ENCODE measurements at places on chromosomes 7 and 10.

DNA sequence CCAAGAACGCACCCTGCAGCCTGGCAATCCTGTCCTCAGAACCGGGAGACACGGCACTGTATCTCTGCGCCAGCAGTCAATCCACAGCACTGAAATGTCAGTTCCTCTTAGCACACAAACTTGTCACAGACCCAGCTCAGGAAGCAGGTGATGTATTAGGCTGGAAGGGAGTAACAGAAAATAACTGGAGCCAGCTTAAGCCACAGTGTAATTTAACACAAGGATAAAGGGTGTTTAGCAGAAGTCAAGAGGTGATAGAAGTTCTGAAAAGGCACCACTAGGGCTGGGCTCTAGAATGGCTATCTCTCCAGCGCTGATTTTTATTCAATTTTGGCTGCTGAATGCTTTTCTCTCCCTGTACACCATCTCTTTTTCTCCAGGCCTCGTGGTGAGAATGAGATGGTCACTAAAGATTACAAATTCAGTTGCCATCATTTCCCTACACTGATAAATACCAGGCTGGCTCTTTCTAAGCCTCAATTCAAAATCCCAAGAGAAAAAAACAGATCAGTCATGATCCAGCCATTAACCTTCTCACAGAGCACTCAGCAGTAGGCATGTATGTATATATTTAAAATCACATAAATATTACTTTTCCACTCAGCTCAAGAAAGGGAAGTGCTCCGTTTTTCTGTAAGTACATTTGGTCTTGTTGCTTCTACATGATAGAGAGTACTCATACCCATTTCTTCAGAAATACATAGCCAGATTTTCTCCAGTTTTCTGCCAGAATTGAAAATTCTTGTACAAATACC lies 102.7 kb upstream of the PRSS1 start:
- no peak for DNase-seq

- no peak for DNase-seq
These were observed 208.8 kb downstream of the MLLT10 start for GRCh38 chr10:21742740-21743412.

DNA sequence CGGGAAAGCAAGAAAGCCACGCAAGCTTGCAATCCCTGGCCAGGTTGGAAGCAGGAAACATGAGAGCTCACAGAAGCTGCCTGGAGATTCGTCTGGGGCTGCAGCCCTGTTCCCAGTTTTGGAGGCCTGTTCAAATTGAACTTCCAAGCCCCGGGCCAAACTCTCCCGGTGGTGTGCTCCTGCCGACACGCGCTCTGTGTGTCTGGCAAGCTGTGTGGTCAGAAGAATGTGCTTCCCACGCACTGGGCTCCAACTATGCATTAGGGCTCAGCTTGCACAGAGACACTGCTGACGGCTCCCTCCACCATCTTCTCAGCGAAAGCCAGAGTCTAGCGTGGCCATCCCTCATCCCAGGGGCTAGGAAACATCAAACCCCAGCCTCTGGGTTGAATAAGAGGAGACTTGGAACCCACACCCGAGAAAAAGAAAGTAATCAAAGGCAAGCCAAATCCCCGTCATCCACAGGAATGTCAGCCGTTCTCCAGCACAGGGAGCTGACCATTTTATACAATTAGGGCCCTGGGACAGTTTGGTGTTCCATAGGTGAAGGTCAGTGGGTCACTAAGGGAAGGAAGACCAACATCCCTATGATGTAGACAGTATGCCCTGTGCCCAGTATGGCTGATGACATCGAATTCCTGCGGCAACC lies 107.2 kb downstream of the FGFR2 start:
- DNase-seq, result no peak

DNA sequence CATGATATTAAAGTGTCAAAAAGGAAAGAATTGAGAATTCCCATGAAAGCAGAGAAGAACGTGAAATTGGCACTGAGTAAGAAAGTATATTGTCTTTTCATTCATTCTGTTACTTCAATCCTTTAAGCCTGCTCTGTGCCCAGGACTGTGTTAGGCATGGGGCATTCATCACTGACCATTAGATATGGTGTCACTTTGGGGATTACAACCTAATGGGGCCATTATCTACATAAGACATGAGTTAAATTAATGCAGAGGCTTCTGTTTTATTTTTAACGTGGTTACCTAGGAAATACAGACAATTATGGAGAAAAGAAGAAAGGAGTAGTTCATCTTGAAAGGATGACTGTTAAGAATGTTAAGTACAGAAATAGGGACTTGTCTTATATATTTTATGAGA lies 163.5 kb upstream of the LRGUK start:
- no peak for DNase-seq

DNA sequence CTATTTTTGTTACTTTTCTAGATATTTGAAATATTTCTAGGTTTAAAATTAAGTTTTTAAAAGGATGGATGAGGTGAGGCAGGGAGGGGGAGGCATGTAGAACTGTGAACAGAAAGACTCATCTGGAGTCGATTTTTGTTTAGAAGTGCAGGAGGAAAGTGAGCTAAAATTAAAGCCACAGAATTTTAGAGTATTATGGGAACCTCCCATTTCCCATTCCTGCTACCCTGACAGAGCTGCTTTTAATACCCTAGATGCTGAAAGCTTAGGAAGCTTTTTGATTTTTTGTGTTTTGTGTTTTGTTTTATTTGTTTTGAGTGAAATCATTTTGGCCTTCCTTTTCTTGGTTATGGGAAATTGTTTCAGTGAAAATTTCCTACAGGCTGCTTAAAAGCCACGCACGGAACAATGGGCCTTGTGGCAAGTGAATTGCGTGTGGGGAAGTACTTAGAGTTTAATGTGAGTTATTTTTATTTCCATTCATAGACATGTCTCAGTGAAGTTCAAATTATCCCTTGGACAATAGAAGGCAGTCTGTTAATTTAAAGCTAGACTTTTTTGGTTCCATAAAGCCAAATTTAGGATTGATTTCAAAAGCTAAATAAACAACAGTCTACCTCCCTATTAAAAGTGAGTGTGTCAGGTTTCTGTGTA lies 102.0 kb upstream of the HDAC9 start:
- DNase-seq, result no peak

DNA sequence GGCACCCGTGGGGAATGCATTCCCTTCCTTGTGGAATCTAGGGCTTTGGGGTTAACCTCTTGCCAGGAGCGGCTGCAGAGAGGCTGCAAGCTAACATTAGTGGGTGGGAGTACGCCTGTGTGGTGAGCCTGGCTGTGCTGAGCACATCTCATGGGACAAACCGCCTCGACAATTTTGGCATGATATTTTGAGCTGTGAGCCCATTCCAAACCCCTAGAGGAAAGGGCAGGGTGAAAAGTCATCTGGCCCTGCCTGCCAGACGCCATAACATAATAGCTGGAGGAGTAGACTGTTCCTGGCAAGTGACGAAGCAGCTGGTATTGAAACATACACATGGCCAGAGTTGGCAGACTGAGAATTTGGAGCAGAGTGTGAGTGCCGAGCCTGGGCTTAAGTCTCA lies 110.0 kb downstream of the TACC2 start:
- no peak for DNase-seq

- DNase-seq, result no peak
These were observed 715.3 kb downstream of the DNAJB9 start for GRCh38 chr7:109284943-109285342.

DNA sequence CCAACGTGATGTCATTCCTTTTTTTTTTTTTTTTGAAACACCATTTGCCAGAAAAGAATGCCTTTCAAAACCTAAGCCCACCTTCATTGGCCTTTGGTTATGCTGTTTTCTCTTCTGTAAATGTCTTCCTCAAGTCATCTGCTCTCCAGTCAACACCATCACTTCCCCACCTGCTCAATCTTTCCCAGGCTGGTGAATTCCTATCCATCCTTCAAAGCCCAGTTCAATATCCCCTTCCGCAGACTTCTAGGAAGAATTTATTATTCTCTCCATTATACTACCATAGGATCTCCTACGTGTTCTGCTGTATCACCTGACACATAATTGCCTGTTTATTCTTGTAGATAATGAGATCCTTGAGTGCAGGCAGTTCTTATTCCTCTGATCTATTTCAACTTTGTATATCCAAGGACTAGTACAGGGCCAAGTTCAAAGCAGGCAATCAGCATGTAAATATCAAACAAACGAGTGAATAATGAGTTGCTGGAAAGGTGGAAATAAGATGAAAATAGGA lies 73.5 kb upstream of the PRR15 start:
- DNase-seq, result no peak

DNA sequence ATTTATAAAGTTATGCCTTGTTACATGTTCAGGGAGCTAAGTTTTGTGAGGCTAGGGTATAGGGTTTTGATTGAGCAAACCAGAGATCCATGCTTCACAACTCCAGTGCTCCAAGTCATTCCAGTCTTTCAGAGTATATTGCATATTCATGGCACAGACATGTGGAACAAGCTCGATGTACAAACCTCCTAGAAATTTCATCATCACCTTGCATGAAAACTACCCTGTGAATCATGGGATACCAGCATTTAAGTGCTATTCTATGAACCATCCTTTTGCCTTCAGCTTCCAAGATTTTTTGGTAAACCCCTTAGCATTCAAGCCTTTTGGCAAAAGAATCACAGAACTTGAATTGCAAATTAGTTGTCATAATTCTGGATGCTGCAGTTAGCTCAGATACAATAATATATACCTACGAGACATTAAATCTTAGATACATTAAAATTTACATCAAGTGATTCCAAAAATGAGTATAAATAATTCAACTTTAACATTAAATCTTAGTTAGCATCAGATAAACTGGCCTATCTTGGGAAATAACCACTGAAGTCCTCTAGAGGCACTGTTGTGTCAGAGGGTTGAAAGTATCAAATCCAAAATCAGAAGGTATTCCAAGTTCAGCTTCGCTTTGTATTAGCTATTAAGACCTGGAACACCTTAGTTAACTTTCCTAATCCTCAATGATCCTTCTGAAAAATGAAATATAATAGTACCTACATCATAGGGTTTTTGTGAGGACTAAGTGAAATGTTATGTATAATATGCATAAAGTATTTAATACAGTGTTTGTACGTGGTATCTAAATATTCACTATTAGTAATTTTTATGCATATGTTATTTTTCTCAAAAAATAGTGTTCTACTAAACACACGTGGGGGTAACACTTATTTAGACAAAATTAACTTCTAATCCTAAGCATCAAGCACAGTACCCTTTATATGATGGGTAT lies 55.5 kb upstream of the CABCOCO1 start:
- DNase-seq, result no peak

- no peak for DNase-seq
These were observed 3.7 kb upstream of the CYP3A43 start for GRCh38 chr7:99824091-99824490.

DNA sequence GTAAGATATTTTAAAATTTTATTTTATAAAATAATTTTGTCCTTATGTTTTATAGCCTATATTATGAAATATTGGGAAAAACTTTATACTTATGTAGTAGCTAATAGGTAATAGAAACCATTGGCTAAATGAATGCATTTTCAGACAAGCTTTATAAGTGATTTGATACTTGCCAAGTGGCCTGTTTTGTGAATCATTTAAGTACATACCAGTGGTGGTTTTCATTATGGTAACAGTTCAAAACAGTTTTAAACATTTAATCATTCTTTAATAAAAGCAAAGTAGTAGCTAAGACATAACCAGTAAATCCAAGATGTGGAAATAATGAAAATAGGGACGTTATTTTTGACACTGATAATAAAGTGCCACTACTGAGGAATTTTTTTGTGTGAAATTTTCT lies 182.2 kb downstream of the PHF14 start:
- DNase-seq, result no peak

GRCh38 chr10:60414877-60415585 lies 25.4 kb upstream of the ANK3 start:
- DNase-seq, result no peak

DNA sequence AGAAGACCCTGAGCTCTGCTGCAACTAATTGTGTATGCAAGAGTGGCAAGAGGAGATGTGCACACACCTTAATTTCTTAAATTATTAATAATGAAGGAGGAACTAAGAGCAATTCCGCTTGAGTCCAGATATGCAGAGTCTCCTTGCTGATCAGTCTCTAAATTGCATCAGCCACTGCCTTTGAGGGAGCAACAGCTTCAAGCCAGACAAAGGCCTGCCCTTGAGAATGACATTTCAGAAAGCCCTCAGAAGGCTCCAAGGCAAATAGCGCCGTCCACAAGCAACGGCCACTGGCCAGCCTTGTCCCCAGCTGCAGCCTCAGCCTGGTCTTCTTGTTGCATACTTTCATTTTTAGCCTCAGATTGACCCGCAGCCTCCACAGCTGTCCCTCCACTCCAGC lies 110.6 kb upstream of the RNF32 start:
- DNase-seq, result no peak

- no peak for DNase-seq
These were observed 82.2 kb downstream of the FZD1 start for GRCh38 chr7:91346426-91346825.

GRCh38 chr7:40815512-40815911 lies 680.7 kb downstream of the SUGCT start:
- no peak for DNase-seq

- DNase-seq, result no peak
These were observed 150.5 kb downstream of the PTPN20 start for GRCh38 chr10:47061776-47062175.

DNA sequence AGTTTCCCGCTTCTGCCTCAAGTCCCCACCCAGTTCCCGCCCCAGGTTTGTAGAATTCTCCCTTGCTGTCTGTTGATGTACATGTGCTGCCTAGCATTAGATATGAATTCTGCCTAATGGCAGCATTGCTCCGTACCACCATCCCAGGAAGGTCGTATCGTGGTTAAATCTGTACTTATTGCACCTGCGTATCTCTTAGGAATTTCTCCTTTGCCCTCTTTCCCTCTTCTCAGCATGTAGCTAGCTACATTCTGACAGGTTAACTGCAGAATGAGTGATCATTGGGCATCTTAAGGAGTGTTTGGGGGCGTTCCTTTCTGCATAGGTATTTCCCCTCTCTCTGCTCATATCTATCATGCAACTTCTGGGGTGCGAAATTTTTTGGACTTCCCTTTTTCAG lies 293.1 kb downstream of the GPR158 start:
- no peak for DNase-seq

GRCh38 chr7:47336472-47337425 lies 245.2 kb downstream of the TNS3 start:
- no peak for DNase-seq

GRCh38 chr10:16314259-16314658 lies 122.6 kb upstream of the PTER start:
- no peak for DNase-seq

DNA sequence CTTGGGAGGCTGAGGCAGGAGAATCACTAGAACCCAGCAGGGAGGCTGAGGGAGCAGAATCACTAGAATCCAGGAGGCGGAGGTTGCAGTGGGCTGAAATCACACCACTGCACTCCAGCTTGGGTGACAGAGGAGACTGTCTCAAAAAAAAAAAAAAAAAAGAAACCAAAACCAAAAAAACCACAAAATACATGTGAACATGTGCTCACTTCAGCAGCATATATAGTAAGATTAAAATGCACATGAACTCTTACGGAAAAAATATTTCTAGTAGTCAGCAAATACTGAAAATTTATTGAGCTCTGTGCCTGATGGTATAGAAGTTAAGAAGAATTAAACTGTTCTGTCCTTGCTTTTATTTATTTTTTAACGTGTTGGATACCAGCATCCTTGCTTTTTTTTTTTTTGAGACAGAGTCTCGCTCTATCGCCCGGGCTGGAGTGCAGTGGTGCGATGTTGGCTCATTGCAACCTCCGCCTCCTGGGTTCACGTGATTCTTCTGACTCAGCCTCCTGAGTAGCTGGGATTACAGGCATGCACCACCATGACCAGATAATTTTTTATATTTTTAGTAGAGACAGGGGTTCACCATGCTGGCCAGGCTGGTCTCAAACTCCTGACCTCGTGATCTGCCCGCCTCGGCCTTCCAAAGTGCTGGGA lies 9.6 kb upstream of the ZNF487 start:
- DNase-seq, result no peak

Measured in renal pelvis (tissue), 12 donors.